ENCODE measurements at places on chromosomes 13 and 19.
A peak's percentile ranks its signal among the peaks of the same experiment; 100 is the strongest.

DNA sequence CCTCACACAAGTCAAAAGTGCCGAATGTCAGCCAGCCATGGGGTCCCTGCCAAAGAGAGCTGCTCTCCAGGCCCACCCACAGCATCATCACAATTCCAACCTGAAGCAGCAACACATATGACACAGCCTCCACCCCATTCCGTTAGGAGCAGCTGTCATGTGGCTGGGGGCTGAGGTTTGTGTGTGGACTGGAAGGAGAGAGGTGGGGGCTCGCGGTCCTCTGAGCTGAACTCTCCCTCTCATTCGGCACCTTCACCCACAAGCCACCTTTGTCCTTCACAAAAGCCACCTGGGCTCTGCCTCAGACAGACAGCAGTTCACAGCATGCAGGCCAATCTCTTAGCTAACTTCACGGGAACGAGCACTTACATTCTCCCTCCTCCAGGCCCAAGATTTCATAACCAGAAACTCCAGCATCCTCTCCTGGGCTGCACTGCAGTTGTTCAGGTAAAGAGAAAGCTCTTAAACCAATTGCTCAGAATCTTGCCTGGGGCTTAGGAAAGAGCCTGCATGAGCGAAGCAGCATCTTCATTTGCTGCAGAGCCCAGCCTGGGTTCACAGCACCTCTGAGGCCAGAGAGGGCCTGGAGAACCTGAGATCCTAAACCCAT is 7.2 kb downstream of the RAB20 start:
- no peak for DNase-seq

DNA sequence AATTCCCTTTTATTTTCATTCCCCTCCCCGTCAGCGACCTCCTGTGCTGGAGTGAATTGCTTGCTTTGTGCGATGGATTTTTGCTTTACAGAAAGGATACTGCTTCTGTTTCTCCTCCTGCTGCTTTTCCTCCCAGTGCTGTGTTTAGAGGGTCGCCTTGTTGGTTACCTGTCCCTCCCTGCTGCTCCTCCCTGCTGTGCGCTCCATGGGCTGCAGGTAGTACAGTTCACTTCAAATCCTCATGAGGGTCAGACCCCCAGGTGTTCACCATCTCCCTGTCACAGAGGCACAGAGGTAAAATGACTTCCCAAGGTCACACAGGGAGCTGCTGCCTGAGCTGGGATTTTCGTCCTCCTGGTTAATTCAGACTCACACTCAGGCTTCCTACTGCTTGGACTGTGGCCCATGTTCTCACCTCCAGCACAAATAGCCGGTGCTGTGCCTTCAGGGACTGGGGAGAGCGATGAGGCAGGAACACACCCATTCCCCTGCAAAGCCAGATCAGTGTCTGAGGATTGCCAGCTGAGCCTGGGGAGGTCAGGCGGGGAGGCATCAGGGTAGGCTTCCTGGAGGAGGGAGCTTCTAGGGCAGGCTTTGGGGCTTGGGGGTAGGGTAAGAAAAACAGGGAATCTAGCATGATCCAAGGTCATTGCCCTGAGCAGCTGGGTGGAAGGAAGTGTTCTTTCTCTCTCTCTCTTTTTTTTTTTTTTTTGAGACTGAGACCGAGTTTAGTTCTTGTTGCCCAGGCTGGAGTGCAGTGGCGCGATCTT is 14.4 kb downstream of the BICRA start:
- DNase-seq: no peak

DNA sequence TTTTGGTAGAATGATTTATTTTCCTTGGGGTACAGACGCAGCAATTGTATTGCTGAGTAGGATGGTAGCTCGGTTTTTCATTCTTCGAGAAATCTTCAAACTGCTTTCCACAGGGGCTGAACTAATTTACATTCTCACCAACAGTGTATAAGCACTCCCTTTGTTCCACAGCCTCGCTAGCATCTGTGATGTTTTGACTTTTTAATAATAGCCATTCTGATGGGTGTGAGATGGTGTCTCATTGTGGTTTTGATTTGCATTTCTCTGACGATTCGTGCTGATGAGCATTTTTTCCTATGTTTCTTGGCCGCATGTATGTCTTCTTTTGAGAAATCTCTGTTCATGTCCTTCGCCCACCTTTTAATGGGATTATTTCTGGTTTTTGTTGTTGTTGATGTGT is 54.8 kb upstream of the UQCRFS1 start:
- DNase-seq: no peak

- DNase-seq: peak; percentile 71
Measured at GRCh38 chr19:2273356-2274184, 8.4 kb downstream of the PEAK3 start.

DNA sequence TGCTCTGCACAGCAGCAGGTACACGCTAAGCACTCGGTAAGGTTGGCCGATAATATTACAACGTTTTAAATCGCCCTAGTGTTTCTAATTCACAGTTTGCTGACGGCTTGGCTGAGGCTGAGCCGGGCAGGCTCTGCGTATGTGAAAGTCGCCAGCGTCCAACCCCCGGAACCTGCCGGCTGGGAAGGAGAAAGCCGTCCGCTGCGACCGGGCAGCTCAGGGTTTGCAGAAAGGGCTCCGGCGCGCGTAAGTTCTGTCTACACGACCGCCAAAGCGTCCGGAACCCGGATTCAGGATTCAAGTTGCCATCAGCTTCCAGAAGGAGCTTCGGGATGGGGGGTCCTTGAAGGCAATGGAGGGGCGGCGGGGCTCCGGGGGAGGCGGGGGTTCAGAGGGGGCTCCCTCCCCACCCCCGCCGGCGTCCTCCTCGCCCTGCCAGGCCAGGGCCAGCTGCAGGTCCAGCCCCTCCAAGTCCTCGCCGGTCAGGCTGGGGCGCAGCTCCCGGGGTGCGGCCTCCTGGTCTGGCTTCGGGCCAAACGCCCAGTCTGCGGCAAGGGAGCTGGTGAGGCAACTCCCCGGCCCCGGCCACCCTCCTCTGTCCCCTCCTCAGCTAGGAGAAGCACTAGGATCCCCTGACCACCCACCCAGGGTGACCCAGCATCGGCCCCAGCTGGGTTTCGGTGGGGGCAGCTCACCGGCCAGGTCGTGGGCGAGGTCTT is 575 bp downstream of the SMIM44 start:
- no peak for DNase-seq

DNA sequence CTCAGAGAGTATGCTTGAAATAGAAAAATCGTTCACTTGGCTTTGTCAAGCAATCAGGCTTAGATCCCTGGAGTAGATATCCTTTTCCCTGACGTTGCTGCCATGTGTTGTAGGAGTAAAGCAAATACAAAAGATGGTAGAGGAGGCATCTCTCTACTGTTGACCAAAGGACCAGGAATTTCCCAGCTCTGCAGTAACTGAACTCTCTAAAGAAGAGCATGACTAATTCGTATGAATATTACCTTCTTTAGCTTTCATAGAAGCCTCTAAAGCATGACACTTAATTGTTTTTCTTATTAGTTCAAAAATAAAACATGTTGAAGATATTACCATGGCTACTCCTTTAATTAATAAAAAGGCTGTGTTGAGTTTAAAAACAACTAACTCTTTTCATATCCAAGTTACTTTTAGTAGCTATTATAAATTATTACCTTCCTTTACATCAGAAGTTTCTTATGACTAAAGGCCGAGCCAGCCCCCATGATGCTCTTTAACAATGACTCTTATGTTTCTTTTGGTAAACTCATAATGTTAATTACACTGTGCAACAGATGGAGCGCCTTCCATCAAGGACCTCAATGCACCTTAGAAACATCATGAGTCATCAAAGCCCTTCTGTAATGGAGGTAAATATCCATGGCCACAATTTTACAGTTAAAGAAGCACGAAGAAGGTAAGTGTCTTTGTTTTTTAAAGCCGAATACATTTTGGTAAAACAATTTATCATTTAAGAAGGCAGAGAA is 352.4 kb downstream of the KLF5 start:
- DNase-seq: no peak

Data from NK-92 treated with Interleukin-12 subunit alpha and Interleukin-12 subunit beta, amount 100 ng/mL, for 24 hours (cell line).